ENCODE measurements at places on chromosomes 7 and 10.

GRCh38 chr7:18087687-18088078, 60.0 kb upstream of the PRPS1L1 start:
- DNase-seq = no peak

GRCh38 chr7:12687718-12688171, 312 bp downstream of the ARL4A start:
- DNase-seq = no peak

GRCh38 chr10:45673074-45673648, 589 bp upstream of the ZFAND4 start:
- DNase-seq = no peak

DNA sequence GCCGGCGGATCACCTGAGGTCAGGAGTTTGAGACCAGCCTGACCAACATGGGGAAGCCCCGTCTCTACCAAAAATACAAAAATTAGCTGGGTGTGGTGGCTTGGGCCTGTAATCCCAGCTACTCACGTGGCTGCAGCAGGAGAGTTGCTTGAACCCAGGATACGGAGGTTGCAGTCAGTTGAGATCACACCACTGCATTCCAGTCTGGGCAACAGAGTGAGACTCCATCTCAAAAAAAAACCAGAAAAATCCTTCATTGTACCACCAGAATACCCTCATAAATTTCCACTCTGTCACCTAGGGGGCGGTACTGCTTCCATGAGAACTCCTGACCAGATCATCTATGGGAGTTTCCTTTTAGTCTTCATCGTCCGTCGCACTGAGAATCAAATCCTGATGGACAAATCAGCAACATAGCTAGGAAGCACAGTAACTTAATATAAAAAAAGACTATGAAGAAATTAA, 225.8 kb upstream of the KLF14 start:
- DNase-seq = no peak
